Vagina (tissue), 2 donors: ENCODE measurements at places on chromosomes 6 and 20. TPM values are rescaled to one million over a fixed set of nuclear protein-coding genes. Genes with fewer than 3 reads are reported as not detected.

DNA sequence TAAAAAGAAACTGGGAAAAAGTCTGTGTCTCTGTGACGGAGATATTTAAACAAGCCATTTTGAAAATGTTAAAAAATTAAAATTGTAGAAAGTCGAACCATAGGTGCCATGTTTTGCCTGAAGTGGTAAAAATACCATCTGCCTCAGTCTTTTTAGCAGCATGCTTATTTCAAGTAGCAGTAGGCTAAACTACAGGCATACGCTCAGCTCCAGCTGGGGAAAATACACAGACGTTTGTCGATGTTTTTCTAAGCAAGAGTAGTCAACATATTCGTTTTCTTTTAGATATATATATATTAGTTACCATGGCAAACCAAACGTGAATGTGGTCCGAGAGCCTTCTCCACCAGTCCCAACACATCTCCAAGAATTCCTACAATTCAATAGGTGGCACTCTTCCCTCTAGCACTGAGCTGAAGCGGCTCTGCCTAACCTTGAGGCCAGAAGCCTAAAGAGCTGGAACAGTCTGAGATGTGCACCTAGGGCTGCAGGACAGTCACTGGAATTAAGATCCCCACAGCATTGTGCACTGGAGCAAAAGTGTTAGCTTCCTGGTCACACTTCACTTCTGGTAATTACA lies 70.2 kb upstream of the BEND3 start:
- no peak for DNase-seq

- no peak for DNase-seq
These were observed 146.2 kb downstream of the VEGFA start for GRCh38 chr6:43915986-43916923.

DNA sequence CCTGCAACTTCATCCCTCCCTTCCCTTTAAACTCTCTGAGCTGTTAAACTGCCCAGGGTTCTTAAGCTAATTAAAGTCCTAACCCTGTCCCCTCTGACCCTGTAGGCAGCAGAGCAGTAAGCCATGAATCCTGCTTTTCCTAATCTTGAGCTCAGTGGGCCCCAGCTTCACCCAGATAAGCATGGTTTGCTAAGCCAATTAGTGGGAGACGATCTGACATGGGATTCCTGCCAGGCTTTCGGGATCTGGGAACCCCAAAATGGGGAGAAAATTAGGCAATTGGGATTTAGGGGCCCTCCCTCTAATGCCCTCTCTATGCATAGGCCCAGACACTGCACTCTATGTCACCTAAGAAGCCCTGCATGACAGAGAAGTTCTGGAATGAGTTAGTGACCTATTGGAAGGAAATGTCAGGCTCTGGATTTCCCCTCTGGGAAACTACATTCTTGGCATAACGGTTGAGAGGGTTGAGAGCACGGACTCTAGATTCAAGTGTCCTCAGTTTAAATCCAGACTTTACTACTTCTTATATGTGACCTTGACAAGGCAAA lies 4.6 kb downstream of the XKR7 start:
- DNase-seq, result no peak

DNA sequence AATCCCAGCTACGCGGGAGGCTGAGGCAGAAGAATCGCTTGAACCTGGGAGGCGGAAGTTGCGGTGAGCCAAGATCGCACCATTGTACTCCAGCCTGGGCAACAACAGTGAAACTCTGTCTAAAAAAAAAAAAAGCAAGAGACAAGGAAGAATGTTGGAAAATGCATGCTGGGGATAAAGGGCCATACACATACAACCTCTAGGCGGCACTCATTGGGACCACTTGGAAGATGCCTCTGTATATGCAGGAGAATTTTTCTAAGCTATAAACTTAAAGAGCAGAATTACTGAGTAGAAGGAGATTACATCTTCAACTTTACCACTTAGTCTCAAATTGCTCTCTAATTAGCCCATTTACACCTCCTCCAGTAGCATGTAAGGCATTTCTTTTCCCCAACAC lies 42.8 kb downstream of the ZBTB9 start:
- no peak for DNase-seq

DNA sequence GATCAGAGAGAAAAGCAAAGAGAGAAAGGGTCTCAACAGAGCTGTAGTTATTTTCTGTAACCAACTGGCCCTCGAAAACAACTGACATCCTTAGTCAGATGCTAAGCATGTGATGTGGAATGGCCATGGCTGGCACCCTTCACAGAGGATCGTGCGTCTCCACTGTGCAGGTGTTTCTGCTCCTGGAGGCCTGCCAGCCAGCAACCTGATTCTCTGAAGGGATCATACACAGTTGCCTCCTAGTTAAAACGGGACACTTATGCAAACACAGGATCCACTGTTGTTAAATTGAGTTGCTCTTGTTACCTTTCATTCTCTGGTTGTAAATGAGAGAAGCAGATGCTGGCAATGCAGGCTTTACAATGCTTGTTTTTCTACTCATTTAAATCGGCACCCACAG lies 148.5 kb downstream of the HDGFL1 start:
- DNase-seq, result no peak

DNA sequence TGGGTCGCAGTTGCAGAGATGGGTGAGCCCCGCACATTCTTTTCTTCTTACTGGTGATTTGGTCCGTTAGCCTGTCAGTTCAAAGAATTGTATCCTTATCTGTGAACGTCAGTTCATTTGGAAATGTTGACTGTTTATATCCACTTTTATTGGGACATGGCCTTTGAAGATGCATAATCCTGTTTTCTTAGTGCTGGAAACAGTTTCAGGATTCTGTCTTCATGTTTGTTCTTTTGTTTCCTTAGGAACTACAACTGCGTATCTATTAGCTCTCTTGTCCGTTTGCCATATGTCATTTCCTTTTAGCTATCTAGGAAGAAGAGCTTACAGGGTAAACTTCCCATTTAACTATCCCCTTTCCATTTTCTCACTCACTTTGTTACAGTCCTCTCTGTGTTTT lies 35.0 kb upstream of the TULP1 start:
- no peak for DNase-seq

DNA sequence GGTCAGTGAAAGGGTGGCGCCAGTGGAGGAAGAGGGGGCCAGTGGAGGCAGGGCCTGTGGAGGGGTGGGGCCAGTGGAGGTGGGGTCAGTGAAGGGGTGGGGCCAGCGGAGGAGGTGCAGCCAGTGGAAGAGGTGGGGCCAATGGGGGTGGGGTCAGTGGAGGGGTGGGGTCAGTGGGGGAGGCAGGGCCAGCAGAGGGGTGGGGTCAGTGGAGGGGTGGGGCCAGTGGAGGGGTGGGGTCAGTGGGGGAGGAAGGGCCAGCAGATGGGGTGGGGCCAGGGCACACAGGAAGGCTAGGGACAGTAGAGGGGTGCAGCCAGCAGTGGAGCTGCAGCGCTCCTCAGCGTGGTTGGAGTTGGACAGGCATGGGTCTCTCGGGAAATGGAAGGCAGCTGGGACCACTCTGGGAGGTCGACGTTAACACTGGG lies 18.7 kb downstream of the ADRM1 start:
- no peak for DNase-seq

DNA sequence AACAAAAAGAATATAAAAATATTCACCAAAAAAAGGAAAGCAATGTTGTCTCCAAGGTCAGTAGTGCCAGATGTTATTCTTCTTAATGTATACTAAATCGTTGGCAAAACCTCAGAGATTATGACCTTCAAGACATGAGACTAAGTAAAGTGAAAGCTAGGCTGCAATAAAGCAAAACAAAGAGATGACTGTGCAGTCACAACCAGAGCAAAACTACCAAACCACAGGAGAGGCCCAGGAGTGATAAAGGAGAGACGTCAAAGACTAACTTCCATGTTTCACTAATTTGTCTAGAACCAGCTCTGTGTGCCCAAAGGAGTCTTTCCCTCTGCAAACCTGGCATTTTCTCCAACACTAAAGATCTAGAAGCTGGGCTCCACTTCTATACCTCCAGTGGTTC lies 155.9 kb upstream of the POU3F2 start:
- no peak for DNase-seq

DNA sequence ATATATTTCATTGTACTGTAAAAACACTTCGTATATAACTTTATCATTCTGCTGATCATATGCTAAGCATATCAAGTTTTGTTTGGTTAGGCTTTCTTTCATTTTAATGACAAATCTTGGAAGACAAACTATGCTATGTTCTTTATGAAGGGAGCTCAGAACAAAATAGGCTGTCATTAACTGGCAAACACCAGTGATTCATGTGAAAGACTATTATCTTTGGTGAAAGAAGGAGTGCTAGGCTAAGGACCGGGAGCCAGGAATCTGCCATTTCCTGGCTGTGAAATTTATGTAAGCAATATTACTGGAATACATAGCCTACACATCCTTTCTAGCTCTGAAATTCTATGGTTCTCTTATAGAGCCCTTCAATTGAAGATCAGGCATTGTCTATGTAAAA lies 136.2 kb upstream of the CCN2 start:
- no peak for DNase-seq

DNA sequence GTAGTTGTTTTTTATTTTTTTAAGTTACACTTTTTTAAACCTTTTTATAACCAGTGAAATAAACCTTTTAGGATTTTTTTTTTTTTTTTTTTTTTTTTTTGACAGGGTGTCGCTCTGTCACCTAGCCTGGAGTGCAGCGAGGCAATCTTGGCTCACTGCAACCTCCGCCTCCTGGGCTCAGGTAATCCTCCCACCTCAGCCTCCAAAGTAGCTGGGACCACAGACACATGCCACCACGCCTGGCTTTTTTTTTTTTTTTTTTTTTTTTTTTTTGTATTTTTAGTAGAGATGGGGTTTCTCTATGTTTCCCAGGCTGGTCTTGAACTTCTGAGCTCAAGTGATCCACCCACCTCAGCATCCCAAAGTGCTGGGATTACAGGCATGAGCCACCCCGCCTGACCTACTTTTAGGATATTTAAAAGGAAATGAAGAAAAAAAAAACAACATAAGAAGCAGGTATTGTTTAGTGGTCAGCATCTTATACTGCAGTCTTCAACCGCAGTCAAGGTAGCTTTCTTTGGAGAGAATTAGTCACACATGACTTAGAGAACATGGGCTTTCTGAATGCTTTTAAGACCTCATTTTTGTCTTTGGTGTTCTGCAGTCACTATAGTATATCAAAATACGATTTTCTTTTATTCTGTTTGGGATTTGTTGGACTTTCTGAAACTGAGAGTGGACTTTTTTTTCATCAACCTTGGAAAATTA lies 1.6 kb downstream of the POLR1H start:
- DNase-seq, result no peak

DNA sequence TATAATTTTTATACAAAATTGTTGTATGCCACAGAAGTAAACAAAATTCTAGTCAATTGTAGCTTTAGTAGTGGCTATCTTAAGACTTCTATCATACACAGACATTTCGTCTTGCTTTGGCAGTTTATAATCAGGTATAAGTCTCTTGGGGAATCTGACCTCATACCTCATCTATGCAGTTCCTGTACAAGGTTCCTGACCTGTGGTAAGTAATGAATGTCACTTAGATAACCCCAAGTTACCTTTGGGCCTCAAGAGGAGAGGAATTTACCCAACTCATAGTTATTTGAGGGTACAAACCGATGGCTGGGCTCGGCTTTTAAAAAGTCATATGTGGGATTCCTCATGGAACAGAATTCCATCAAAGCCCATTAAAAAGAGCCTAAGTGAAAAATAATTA lies 58.8 kb upstream of the UNC93A start:
- DNase-seq, result no peak

DNA sequence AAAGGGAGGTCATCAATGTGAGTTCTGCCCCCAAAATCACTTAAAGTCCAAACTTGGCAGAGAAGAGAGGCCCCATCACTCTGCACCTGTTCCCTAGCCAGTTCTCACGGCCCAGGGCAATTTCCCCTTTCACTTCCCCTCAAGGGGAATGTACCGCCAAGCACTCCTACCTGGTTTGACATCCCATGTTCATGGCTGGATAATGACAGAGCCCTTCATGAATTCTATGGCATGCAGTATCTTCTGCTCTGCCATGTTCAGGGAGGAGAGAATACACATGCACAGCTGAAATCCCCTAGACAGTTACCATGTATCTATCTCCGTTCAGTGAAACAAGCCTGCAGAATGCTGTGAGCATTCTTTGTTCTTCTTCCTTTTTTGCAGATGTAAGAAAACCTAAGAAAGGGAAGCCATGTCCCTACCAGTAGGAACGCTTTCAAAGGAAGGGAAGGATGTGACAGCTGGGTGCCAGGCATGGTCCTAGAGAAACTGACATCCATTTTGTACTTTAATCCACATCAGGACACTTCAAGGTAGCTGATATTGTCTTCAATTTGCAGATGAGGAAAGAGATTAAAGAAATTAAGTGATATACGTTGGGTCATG lies 79.8 kb upstream of the ARID1B start:
- no peak for DNase-seq

- no peak for DNase-seq
These were observed 253.2 kb downstream of the BMP7 start for GRCh38 chr20:57013217-57013616.

GRCh38 chr6:5155906-5156305 lies 70.8 kb downstream of the PPP1R3G start:
- no peak for DNase-seq

- DNase-seq, result no peak
These were observed 279.7 kb downstream of the KIF16B start for GRCh38 chr20:16293590-16293989.

DNA sequence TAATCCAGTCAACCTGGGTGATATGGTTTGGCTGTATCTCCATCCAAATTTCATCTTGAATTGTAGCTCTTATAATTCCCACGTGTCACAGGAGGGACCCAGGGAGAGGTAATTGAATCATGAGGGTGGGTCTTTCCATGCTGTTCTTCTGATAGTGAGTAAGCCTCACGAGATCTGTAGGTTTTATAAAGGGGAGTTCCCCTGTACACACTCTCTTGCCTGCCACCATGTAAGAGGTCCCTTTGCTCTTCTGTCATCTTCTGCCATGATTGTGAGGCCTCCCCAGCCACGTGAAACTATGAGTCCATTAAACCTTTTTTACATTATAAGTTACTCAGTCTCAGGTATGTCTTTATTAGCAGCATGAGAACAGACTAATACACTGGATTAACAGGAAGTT lies 19.5 kb downstream of the GSTA3 start:
- no peak for DNase-seq

DNA sequence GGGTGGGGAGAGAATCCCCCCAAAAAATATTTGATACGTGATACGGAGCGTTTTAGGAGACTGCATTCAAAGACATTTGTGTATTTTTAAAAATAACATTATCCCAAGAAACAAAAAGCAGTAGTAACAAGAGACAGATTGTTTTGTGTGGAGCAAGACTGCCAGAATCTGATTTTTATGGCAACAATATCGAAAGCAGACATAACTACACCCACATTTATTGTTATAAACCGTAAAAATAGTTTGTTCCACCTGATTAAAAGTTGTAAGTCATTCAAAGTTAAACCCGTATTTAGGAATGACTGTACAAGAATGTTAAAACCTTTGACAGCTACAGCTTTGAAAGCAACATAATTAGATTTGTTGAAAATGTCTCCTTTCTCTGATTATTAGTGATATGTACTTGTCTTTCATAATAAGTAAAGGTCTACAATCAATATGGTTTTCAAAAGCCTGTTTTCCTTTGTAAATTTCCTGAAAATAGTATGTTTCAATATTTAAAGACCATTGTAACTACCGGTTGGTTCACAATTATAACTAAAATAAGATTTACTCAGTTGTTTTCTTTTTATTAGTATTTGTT lies 2.7 kb downstream of the EYA4 start:
- DNase-seq, result no peak

Gene SGK2
- total RNA-seq, result 5.4 TPM

Gene ZNF311
- 0.25 TPM for total RNA-seq

Gene ZNF217
- total RNA-seq, result 30.4 TPM

Gene WFDC5
- total RNA-seq, result 6.1 TPM

Gene FNDC11
- not detected for total RNA-seq

Gene DLL1
- total RNA-seq, result 43.5 TPM

Gene C20orf96
- total RNA-seq, result 2.7 TPM

Gene BPIFB4
- total RNA-seq, result not detected

Gene EFCAB8
- not detected for total RNA-seq

Gene OR12D3
- not detected for total RNA-seq

Gene SLC25A27
- total RNA-seq, result 39.3 TPM

Gene WFDC12
- total RNA-seq, result 4.4 TPM
